ENCODE measurements at places on chromosomes 5 and 9.

DNA sequence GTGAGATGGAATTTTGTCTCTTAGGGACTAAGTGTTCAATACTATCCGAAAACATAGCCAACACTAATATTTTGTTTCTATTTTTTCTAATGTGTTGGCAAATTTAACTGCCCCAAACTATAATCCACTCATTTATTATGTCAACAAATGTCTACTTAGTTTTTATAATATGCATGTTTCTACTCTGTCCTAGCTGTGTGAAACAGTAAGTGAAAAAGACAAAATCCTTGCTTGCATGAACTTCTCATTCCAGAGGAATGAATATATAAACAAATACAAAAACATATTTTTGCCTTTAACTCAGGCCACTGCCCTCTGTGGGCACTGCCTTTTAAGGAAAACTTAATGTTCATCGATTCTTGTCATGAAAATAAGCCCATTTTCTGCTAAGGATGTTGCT is 1275.4 kb upstream of the CDH18 start:
- DNase-seq, result no peak

- DNase-seq, result no peak
These were observed 125.3 kb upstream of the ABCA1 start for GRCh38 chr9:105053209-105053652.

DNA sequence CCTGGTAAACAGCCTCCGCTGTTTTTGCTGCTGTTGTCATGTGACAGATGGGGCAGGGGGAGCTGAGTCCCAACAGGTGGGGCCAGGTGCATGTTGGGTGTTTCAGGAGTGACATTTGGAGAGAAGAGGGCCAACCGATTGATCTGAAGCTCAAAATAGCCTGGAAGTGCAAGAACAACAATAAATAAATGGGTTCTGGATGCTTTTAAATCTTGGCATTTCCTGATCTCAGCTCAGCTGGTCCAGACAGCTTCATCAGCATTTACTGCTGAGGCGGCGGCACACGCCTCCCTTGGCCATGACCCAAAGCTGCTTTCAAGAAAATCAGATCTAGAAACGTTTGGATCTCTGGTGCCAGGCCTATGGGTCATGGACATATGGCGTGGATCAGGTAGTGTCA is 70.5 kb downstream of the PPARGC1B start:
- no peak for DNase-seq

DNA sequence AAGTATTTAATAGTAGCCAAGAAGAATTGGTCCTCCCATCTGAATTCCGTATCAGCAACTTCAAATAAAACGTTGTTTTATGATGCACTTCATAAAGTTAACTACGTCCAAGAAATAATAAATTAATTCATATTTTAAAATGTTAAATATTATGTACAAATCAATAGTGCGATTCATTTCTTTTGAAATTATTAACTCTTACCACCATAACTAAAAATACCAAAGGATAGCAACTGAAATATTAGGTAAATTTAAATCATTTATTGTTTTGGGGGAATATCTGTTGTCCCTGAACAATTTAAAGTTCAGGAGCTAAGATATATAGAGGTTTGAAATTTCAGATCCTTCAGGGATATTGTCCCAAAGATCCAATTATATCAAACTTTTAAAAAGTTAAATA is at the start of gene OR2K2:
Gene OR2K2, minus strand, starts transcription at position 101 of the 400 bp plus-strand sequence. CDS start 1,791 bp downstream, outside the sequence.
- DNase-seq, result no peak

DNA sequence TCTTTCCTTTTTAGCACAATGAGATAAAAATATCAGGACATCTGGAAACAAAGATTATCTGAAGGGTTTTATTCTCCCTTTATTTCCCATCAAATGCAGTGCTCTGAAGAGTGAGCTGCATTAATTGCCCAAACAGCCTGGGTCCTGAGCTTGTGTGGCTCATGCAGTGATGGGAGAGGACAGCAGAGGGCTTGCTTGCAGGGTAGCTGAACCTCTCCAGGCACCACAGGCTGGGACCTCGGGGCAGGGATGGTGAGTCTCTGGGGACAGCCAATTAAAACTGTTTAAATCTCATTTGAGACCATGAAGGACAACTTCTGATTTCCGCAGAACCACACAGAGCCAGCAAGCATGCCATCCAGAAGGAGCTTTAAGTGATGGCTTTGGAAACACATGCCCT is 71.2 kb downstream of the PLAC8L1 start:
- DNase-seq, result no peak

GRCh38 chr9:3692606-3693005 is 166.8 kb upstream of the RFX3 start:
- DNase-seq, result no peak

DNA sequence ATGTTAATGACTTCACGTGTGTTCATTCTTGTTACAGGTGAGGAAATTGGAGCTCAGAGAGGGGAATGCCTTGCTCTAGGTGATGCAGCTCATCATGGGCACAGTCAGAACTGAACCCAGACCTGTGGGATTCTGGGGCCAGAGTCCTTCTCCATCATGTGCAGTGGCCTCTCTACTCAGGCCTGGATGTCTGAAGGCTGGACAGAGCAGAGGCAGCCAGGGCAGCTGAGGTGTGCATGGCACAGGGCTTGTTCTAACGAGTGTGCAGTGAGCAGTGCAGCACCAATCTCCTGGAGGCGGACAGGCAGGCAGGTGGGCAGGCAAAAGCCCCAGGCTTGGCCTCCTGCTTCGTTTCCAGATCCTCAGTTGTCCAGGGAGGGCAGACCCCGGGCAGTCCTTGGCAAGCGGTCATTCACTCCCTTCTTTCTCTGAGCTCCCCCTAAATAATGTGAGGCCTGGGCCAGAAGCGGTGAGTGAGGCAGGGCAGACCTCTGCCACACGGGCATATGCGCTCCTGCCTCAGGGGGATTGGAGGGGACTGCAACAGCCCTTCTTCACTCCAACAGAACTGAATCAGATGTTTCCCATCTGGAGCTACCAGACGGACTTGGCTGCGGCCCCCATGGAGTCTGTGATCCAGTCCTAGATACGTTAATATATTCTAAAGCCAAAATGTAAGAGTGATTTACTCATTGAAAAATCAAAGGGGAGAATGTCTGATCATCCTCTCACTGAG is 68.7 kb upstream of the FSTL4 start:
- no peak for DNase-seq

GRCh38 chr9:30609713-30610112 is 1774.7 kb upstream of the ACO1 start:
- no peak for DNase-seq

DNA sequence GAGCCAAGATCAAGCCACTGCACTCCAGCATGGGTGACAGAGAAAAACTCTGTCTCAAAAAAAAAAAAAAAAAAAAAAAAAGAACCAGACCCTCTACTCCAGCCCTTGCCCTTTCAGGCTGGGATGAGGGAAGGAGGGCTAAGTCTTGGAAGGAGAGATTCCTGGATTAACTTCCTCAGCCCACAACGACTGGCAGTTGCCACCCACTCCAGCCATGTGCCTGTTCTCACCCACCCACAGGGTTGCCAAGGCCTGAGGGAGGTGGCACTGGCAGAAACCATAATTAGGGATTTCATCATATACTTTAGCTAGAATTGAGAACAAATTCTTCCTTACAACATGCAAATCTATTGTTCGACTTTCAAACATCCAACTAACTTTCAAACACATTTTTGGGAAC is 87.8 kb upstream of the SLC30A5 start:
- DNase-seq, result no peak

DNA sequence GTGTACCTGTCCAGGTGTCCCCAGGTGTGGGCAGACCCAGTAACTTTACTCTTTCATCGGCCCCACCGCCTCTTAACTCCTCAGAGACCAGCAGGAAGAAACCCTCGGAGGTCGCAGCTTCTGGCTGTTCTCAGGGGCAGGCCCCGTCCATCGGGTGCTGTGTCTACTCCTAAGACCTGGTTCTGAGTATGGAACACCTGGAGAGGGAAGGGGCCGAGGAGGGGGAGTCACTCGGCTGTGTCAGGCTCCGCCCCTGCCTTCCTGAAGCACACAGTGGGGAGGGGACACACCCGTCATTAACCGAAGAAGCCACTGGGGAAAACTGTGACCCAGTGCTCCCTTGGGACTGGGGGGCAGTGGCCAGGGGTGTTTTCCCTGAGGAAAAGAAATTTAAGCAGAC is 22.3 kb downstream of the NTNG2 start:
- no peak for DNase-seq

DNA sequence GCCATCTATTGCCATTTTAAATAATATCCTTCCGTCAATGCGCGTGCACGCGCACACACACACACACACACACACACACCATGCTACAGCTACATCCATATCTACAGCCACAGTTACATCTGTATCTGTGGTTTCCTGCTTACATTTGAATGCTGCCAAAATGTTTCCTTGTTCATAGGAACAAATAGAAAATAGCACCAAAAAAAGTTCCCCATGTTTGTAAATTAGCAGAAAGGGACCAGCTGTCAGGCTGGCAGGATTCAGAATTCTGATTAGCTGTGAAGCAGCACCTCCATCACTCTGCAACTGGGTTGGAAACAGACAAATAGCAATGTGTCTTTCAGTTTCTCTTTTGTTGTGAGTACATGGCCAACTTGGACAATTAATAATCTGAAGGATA is 601.5 kb downstream of the IRX1 start:
- no peak for DNase-seq

DNA sequence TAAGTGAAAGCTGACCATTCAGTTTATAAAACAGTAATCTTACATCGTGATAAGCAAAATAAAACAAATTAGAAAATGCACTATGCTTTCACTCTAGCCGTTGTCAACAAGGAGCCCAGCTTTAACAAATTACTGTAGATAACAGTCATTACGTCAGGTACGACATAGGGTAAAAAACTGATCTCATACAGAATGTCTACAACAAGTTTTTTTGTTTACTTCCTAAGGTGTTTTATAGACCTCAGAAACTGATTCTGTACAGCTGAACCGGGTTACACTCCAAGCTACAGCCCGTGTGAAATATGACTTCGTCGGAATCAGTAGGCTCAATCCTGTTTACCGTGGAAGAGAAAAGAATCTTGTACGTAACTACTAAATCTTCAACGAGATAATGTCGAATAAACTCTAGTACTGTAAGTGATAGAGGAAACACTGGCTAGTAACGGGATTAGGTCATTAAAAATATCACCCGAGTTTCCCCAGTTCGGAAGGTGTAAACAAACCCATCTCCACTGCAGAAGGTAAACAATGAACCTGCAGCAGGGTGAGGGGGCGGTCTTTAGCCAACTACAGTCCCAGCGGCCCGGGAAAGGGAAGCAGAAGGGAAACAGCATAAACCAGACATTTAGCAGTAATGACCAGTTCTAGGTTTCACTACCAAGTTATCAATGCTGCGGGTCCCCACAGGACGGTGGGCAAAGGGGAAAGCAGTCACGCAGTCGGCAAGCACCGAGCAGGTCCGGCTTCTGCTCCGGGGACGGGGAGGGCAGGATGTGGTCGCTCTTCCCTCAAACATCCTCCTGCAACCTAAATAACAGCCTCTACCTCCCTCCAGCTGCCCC is 1.1 kb downstream of the RICTOR start:
- no peak for DNase-seq

DNA sequence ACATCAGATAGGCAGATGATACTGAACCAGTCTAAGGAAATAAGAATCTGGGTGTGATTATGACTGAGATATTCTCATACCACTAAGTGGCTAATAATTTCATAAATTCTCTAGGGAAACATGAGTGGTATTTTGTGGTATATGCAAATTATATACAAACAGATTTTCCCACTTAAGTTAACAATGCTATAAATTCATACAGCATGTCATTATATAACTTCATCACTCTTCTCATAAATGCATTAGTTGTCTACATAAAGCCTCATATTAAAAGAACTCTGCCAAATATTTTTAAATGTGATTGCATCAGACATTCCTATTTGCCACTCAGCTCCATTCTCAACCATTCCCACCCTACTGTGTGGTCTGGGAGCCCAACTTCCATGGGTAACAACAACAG is 226.5 kb downstream of the TLE1 start:
- DNase-seq, result no peak

GRCh38 chr5:146001544-146002190 is 65.3 kb downstream of the SH3RF2 start:
- DNase-seq, result no peak

GRCh38 chr9:110224583-110224982 is 16.6 kb upstream of the C9orf152 start:
- DNase-seq, result no peak

DNA sequence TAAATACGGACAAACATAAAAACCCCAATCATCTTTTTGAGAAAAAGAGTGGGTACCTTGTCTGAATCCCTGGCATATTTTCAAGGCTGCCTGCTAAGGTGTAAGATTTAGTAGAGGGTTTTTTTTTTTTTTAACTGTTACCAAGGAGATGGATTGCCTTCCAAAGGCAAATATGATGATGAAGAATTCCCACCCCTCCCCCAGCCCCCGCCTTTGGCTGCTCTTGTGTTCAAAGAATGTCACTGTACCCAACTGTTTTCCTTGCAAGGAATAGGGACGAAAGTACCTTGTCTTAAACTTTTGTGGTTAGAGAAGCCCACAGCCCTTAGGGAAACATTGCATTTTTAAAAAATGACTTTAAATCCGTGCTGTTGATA is 31.3 kb downstream of the ARHGAP26 start:
- no peak for DNase-seq

GRCh38 chr5:100903039-100903887 is at the start of gene ST8SIA4:
ST8SIA4 (minus strand) TSS chr5:100903282; CDS start chr5:100902955, 327 bp downstream.
- DNase-seq, result peak; percentile 83

DNA sequence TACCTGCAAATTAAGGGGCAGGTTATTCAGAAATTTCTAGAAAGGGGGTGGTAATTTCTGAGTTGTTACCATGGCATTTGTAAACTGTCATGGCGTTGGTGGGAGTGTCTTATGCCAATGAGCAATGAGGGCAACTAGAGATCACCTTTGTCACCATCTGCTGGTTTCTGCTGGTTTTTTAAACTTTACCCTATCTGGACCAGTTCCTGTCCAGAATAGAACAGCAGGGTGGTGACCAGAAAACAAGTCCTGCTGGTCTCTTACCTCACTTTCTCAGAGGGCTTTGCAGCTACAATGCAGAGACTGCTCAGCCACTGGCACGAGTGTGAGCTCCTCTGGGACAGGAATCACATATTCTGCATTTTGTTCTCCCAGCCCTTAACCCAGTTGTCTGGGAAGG is 51.4 kb downstream of the FAM114A2 start:
- DNase-seq, result no peak

DNA sequence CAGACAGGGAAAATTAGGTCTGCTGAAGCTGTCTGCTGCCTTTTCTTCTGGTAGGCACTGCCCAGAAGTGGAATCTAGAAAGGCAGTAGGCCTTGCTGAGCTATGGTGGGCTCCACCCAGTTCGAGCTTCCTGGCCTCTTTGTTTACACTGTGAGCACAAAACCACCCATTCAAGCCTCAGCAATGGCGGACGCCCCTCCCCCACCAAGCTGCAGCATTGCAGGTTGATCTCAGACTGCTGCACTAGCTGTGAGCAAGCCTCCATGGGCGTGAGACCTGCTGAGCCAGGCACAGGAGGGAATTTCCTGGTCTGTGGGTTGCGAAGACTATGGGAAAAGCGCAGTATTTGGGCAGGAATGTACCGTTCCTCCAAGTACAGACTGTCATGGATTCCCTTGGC is 18.5 kb downstream of the AGTPBP1 start:
- DNase-seq, result no peak

Measured in esophagus squamous epithelium (tissue), 5 donors.